ENCODE measurements at places on chromosomes 12 and 14.

DNA sequence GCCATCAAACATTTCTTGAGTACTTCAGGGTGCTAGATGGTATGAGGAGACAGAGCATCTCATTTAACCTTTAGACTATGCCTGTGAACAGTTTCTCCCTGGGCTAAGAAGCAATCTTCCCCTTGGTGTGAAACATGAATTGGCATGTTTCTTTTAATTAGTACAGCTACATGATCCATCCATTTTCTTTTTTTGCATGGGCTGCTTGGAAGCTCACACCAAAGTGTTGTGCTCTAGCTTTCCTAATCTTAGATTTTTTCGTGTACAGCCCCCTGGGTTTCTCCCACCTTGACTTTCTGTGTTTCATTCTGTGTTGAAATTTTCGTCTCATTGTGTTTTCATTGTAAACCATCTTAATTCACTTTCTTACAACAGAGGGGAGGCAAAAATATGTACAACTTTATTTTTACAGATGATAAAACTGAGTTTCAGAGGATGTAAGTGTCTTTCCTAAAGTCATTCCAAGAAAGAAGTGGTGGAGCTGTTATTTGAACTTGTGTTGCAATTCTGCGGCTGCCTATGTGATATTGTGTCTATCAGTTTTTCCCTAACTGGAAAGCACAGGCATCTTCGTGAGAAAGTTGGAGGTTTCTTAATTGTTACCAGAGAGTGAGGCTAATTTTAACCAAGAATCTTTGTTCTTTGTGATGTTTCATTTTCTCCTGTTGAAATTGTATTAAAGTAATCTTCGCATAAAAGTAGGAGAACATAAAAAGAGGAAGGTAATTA lies 64.5 kb downstream of the DAAM1 start:
- no peak for DNase-seq

DNA sequence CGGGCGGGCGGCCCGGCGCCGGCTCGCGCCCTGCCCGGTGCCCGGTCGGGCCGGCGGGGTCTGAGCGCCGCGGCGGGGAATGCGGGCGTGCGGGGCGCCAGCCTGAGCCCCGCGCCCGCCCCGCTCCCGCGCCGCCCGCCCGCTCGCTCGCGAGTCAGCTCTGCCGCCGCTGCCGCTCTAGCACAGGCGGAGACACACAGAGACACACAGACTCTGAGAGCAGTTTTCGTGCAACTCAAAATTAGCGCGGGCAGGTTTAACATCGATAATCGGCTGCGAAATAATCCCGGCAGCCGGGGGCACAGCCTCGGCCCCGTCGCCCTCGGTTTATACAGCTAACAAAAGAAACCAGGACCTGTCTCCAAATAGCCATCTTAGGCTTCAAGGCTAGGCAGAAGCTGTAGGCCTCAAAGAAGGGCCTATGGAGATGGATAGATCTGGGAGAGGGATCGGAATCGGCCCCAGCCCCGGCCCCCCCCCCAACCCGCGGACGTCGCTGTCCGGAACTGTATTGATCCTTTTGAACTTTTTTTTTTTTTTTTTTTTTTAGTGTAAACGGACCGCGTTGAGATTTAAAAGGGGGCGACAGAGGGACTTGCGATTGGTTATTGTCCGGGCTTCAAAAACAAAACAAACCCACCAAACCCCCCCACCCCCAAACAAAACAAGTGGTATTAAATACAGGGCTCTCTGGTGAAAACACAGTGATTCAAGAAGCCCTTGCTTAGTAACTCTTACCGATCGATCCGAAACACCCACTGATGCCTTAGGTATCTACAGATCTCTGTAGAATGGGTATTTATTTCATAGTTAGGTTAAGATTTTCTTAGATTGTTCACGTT lies 1.1 kb downstream of the ARID2 start:
- peak; percentile 75 for DNase-seq

DNA sequence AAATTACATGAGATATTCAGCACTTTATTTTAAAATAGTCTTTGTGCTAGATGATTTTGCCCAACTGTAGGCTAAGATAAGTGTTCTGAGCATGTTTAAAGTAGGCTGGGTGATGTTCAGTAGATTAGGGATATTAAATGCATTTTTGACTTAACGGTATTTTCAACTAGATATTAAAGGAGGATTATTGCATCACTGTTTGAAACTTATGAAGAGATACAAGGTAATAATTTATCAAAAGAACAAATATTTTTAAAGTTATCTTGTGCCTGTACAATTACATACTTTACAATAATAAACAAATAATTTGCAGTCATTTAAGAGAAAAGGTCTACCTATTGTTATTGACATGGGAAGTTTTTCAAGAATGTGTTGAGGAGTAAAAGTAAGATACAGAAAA lies 368.6 kb upstream of the DCN start:
- no peak for DNase-seq

DNA sequence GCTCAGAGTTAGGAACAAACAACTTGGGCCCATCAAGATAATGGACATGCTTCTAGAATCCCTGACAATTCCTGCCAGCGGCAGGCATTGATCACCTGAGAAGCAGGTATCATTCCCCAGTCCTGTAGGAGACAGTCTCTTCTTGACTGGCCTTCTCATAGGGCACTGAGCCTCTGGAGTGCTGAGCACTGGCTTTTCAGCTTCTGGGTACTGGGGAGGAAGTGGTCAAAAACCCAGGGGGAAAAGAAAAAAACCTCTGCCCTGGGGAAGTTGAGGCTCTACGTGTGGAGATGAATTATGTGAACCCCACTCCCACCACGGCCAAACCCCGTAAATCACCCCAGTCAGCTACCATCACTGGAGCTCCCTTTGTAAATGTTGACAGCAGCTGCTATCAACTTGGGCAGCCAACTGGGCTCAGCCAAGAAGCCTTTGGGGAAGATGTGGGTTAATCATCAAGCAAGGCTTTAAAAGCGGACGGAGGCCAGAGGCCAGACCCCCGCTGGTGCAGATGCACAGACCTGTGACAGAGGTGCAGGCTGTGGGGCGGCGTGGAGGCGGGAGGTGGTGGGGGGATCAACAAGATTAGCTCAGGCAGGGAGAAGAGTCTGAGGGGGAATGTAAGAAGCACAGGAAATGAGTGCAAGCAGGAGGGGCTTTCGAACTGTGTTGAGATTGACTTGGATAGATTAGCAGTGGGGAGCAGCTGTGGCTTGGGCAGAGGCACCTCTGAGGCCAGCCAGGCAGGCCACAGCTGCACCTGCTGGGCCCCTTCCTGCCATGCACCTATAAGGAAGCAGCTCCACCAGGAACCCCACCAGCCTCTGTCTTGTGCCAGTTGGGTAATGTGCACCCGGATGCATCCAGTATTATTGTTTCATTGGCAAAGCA lies 105.4 kb upstream of the HIF1A start:
- DNase-seq = no peak

- DNase-seq = no peak
Observed at GRCh38 chr12:112049351-112049750, 36.1 kb downstream of the ERP29 start.

- no peak for DNase-seq
Observed at GRCh38 chr12:9043766-9044165, 54.4 kb downstream of the KLRG1 start.

GRCh38 chr14:104681689-104682074 lies 7.7 kb upstream of the INF2 start:
- DNase-seq = no peak

- peak; percentile 11 for DNase-seq
Observed at GRCh38 chr14:103185051-103186029, 62.1 kb downstream of the TNFAIP2 start.

DNA sequence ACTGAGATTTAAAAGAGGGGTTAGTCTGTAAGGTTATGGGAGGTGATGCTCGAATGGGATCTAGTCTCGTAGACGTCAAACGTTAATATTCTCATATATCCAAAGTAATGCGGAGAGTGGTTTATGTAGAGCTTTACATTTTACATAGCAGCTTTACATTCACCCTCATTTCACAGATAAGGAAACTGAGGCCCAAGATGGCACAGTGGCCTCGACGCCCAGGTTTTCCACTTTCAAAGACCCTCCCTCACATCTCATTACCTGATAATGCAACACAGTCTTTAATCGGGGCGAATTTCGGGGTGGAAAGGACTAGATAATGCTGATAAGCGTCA lies 450 bp upstream of the TDG start:
- no peak for DNase-seq

GRCh38 chr14:104388011-104388521 lies 191.5 kb upstream of the C14orf180 start:
- no peak for DNase-seq

GRCh38 chr12:22626406-22626805 lies 1.4 kb downstream of the ETNK1 start:
- peak; percentile 57 for DNase-seq

DNA sequence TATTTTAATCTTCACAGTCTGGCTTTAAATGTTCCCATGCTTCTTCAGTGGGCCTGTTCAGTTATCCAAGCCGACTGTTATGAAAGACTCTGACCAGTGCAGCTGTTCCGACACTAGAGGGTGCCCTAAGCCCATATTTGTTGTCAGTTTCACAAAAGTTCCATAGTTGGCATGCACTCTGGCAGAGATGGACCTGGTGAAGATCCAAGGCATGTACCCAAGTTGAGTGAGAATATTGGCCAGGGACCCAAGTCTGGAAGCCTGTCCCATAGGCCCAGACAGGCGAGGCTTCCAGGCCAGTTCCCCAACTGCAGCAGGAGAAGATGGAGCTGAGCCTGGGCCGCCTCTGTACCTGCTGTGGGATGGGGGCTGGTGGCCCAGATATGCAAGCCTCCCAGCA lies 27.4 kb upstream of the GUCY2C start:
- peak; percentile 74 for DNase-seq

DNA sequence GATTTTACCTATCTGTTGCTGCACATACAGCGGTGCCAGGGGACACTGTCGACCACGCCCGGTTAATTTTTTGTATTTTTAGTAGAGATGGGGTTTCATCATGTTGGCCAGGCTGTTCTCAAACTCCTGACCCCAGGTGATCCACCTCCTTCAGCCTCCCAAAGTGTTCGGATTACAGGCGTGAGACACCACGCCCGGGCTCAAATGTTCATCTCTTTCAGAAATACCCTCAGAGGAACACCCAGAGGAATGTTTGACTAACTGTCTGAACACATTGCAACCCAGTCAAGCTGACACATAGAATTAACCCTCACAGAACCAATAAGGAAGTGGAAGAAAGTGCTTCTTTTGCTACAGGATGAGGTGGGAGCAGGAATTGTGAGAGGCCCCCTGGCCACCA lies 15.0 kb upstream of the ETFBKMT start:
- no peak for DNase-seq

GRCh38 chr12:131640525-131640924 lies 70.4 kb upstream of the SFSWAP start:
- no peak for DNase-seq

DNA sequence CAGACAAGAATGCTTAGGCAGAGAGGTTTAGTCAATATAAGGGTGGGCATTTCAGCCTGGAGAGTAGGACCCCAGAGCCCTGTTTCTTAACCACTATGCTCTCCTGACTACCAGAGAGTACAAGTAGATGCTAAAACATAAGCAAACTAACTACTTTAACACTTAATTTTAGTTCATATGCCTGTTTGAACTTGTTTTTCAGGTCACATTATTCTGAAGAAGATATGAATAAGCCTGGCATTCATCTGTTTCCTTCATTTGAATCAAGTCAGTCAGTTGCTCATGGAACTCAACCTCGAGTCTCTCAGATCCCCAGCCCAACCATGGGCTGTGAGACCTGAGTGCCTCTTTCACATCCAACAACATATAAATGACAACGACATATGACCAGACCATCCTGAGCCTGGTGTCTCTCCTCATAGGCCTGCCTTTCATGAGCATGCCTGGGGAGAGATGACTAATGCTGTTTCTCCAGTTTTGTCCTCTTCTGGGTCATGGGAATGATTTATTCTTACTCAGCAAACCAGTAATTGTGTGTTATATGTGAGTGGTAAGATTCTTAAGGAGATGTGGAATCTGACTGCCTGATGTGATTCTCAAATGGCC lies 251.1 kb upstream of the BTG1 start:
- DNase-seq = no peak

DNA sequence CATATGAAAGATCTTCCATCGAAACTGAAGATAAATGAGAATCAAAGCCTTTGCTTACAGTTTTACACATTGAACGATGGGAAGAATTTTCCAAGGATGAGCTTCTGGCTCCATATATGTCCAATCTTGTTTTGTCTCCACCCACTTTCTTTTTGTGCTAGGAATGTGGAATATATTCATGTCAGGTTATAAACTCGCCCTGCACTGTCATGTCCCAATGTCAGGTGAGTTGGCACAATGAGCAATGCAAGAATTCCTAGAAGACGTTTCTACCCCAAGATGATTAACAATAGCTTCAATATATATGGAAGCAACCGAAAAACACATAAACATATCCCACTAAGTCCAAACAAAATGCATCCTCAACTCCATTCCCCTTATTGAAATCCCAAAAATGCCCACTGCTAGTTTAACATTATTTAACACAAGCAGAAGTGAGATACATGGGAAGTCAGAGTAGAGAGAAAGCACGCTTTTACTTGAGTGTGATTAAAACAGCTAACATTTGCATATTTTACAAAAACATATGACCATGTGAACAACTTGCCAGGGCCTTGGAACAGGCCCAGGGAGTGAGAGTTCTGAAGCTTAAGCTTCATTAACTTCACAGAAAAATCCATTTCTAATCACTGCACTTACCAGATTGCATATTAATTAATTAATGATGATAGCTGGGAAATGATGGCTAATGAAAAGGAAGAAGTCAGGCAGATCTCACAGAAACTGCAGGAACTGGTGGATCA lies 233.9 kb downstream of the GXYLT1 start:
- DNase-seq = no peak

DNA sequence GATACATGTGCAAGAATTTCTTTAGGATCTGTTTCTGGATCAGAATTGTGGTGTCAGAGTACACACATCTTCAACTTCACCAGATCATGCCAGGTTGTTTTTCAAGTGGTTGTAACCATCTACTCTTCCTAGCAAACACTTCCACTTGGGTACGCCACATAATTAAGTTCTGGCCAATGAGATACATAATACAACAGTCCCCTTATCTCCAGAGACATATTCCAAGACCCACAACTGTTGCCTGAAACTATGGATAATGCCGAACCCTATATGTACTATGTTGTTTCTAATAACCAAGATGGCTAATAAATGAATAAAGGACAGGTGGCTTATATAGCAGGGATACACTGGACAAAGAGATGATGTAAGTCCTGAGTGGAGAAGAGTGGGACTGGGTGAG lies 2.5 kb upstream of the CHPT1 start:
- no peak for DNase-seq

DNA sequence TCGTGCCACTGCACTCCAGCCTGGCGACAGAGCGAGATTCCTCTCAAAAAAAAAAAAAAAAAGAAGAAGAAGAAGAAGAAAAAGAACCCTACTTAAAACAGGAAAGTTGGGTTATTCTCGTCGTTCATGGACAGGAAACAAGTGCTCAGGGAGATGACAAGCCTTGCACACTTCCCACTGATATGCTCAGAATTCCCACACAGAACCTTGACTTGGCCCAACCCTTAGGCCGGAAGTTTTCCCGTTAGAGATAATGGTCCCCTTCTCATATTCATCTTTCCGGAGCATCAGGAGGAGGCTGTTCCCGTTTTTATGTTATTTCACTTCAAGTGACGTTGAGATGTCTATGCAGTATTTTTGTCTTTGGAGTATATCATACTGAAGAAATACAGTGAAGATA lies 36.2 kb downstream of the APOBEC1 start:
- DNase-seq = no peak
